ENCODE measurements at places on chromosomes 11 and 22. TPM values are rescaled to one million over a fixed set of nuclear protein-coding genes. Genes with fewer than 3 reads are reported as not detected.

OLFML1 gene
- 6.6 TPM for total RNA-seq

GRCh38 chr22:45743687-45744086, 72.1 kb downstream of the ATXN10 start:
- no peak for DNase-seq
- peaks cover 16% of the 10 kb centered on the region for H3K4me1 ChIP-seq
- H3K27ac ChIP-seq, result no peak overlapping the region
- H3K27me3 ChIP-seq, result no peaks in the 10 kb centered on the region

ROM1 gene
- 1.4 TPM for total RNA-seq

- H3K27me3 ChIP-seq, result no peaks in the 10 kb centered on the region
- peaks cover 5% of the 10 kb centered on the region for H3K4me1 ChIP-seq
- H3K36me3 ChIP-seq, result no peaks in the 10 kb centered on the region
- no peak for DNase-seq
- no peak overlapping the region for H3K27ac ChIP-seq
Observed at GRCh38 chr11:122646549-122647340, 8.8 kb upstream of the UBASH3B start.

DNA sequence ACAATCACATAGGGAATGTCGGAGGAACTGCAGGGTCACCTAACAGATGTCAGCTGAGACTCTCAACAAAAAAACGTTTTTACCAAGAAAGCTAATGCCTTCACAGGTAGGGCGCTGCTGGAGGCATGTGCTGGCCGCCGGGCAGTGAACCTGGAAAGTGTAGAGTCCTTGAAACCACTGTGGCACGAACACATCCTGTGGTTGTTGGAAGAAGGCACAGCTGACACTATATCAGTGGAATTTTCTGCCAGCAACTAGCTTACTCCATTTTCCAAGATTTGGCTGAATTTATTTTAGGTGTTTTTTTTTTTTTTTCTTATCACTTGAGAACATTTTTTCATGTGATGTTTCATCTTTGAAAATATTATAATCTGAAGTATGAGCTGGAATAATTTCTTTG, 14.2 kb downstream of the TRMU start:
- H3K4me3 ChIP-seq, result no peak overlapping the region
- H3K27me3 ChIP-seq, result no peaks in the 10 kb centered on the region
- peaks cover 3% of the 10 kb centered on the region for H3K4me1 ChIP-seq
- DNase-seq, result no peak
- H3K27ac ChIP-seq, result peak overlapping the region; percentile 50

DNA sequence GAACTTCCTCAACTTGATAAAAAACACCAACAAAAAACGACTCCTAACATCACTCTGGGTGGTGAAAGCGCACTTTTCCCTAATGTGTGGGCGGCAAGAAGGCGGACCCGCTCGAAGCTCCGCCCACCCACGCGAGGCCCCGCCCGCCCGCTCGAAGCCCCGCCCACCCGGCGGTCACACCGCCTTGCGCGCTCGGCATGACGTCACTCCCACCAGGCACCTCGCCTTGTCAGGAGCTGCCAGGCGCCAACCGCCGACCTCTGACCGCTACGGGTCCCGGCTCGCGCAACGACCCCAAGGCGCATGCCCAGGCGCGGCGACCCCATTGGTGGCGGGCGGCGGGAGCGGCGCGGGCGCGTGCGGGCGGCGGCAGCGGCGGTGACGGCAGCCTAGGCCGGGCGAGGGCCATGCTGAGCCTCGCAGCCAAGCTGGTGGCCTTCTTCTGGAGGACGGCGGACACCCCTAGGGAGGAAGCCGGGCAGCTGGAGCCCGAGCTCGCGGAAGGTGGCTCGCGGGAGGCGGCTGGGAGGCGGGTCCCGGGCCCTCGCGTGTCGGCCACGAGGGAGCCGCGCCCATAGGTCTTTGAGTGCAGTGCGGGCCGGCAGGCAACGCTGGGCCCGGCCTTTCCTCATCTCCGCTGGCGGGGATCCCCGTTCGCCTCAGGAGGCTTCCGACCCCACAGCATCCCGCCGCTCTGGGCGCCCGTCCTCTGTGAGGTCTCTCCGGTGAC, at the start of gene MOV10L1:
TSS of gene MOV10L1 (plus strand) at position 325 of the 730 bp plus-strand sequence. CDS start at position 408, 83 bp downstream.
- no peak within 1 kb of the TSS for H3K27ac ChIP-seq
- DNase-seq, result no peak
- H3K4me3 ChIP-seq, result no peak within 1 kb of the TSS
- no peaks in the 10 kb centered on the region for H3K4me1 ChIP-seq
- peaks cover 3% of the 10 kb centered on the region for H3K27me3 ChIP-seq

POU2F3 gene
- total RNA-seq, result 0.15 TPM

DNA sequence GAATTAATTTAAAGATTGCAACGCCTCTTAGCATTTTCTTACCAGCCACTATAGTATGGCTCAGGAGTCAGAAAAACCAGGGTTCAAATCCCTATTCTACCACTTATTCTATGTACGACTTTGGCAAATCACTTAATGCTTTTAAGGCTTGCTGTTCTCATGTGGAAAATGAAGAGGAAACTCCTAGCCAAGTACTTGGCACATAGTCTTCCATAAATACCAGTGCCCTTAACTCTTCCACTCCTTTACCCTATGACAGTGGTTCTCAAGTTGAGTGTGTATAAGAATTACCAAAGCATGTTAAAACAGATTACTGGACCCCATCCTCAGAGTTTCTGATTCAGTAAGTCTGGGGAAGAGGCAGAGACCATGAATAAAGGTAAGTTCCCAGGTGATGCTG, 107.6 kb downstream of the RBFOX2 start:
- H3K27ac ChIP-seq, result no peak overlapping the region
- H3K36me3 ChIP-seq, result no peaks in the 10 kb centered on the region
- no peaks in the 10 kb centered on the region for H3K27me3 ChIP-seq
- H3K4me1 ChIP-seq, result peaks cover 39% of the 10 kb centered on the region
- DNase-seq, result no peak

KRTAP5-11 gene
- total RNA-seq, result not detected

DNA sequence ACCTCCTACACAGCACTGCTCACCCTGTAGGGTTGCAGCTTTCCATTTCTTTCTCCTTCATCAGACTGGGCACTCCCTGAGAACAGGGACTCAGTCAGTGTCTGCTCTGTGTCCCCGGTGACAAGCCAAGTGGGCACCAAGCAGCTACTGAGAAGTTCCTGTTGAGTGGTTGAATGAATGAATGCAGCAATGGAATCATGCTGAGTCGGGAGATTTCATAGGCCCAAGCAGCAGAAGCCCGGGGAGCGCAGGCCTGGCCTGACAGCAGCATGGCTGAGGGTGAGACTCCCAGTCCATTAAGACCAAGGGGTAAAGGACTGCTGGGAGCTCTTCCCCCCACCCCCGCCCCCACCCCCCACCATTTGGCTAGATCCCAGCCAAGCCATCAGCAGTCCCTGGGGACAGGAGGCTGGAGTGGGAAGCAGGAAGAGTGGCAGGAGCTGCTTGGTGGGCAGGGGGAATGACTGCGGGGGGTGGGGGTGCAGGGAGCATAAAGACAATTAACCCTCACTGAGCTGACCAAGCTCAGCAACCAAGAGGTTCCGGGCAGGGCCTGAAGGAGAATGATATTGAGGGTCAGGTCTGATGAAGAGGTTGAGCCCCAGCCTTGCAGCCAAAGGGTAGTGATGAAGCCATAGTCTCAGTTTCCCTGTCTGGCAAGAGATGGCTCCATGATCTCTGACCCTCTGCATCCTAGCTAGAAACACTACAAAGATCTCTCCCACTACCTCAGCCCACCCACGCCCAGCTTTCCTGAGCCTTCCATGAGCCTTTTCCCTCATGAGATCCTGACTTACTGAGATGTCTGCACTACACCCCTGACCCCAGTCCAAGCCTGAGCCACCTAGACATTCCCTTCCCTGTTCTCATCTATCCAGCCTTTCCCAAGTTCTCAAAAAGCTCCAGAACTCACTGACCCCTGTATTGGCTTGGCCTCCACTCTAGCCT, 2.8 kb downstream of the PDE2A start:
- no peak for DNase-seq
- no peak overlapping the region for H3K27ac ChIP-seq
- peaks cover 5% of the 10 kb centered on the region for H3K27me3 ChIP-seq
- no peaks in the 10 kb centered on the region for H3K36me3 ChIP-seq

CCDC87 gene
- 0.66 TPM for total RNA-seq

DNA sequence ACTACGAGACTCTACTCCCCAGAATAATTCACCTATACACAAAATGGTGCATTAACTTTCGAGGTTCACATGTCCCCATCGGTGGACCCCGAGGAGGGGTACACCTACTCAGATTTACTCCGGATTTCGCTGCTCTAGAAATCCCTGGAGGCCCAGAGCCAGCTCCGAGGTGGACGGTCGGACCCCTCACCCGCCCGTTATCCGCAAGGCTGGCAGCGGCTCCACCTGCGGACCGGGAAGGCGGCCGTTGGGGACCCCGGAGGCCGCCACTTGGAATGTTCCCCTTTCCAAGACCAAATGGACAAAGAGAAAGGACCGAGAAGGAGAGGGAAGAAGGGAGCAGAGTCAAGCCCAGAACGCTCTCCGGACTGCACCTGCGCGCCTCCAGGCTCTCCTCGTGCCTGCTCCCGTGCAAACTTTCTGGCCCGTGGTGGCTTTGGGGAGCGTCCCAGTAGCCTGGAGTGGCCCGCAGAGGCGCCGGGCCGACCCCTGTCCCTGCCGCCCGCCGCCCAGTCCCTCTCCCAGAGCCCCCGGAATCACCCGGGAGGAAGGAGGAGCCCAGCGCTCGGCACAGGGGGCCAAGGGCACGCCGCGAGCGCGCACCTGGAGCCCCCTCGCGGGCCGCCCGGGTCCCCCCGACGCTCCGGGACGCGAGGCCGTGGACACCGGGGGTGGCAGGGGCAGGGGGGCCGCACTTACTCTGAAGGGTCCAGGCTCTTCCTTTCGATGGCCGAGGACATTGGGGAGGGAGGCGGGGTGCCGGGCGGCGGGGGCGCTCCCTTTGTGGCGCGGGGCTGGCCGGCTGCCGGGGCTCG, 23.0 kb downstream of the LMO2 start:
- DNase-seq, result no peak
- H3K4me1 ChIP-seq, result peaks cover 65% of the 10 kb centered on the region
- H3K36me3 ChIP-seq, result no peaks in the 10 kb centered on the region
- peaks cover 29% of the 10 kb centered on the region for H3K27me3 ChIP-seq
- H3K4me3 ChIP-seq, result peak overlapping the region; percentile 80
- peak overlapping the region; percentile 57 for H3K27ac ChIP-seq

- no peak for DNase-seq
- no peaks in the 10 kb centered on the region for H3K4me1 ChIP-seq
- H3K4me3 ChIP-seq, result no peak overlapping the region
- H3K27ac ChIP-seq, result no peak overlapping the region
- no peaks in the 10 kb centered on the region for H3K27me3 ChIP-seq
- peaks cover 100% of the 10 kb centered on the region for H3K36me3 ChIP-seq
Observed at GRCh38 chr11:6457581-6458320, 16.0 kb downstream of the TRIM3 start.

DNA sequence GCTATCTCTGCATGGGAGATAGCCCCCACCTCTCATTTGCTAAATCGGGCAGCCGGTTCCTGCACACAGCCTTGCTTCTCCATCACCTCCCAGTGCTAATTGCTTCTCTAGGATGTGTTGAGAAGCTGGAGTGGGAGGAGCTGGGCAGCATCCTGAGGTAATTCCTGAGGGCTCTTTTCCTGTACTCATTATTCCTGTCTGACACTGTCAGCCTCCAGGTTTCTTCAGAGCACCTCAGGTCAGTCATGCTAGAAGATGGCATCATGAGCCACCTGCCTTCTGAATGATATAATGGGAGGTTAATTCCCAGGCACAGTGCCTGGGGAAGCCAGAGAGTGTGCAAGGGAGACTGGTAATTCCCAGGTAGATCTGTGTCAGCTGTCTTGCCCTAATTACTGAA, 133.0 kb downstream of the RAB38 start:
- no peak for DNase-seq
- no peaks in the 10 kb centered on the region for H3K4me1 ChIP-seq
- no peaks in the 10 kb centered on the region for H3K27me3 ChIP-seq
- H3K27ac ChIP-seq, result no peak overlapping the region
- no peak overlapping the region for H3K4me3 ChIP-seq

ACRV1 gene
- total RNA-seq, result not detected

CEP126 gene
- 1.5 TPM for total RNA-seq

Measured in heart right ventricle (tissue), 16 donors.